ENCODE measurements at places on chromosomes 16 and 17.

DNA sequence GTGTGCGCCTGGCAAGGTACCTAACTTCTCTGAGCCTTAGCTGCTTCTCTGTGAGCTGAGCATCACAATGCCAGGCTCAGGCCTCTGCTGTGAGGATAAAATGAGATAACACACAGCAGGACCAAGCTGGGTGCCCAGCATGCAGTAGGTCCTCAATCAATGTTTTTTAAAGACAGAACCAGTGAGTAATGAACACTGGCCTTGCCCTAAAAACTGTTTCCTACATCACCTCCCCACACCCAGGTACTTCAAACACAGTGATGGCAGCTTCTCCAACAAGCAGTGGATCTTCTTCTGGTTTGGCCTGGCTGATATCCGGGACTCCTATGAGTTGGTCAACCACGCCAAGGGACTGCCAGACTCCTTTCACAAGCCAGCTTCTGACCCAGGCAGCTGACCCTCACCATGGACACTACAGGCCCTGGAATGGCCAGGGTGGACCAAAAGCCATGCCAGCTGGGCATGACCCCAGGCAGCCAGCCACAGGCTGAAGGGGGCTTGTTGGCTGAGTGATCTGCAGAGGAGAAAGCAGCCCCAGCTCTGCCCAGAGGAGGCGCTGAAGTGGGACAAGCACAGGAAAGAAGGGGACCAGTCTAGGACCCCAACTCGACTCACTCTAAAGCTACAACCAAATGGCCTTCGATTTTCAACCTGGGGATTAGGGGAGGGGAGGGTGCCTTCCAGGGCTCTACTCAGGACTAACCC, 3.9 kb downstream of the NAGS start:
- H3K4me3 ChIP-seq = peak overlapping the region; percentile 83
- no peak for DNase-seq
- H3K4me1 ChIP-seq = peaks cover 25% of the 10 kb centered on the region
- H3K27ac ChIP-seq = no peak overlapping the region
- peaks cover 10% of the 10 kb centered on the region for H3K36me3 ChIP-seq

GRCh38 chr17:70314096-70314495, 144.8 kb downstream of the KCNJ2 start:
- no peak overlapping the region for H3K4me3 ChIP-seq
- no peaks in the 10 kb centered on the region for H3K36me3 ChIP-seq
- no peaks in the 10 kb centered on the region for H3K27me3 ChIP-seq
- no peak for DNase-seq
- no peaks in the 10 kb centered on the region for H3K4me1 ChIP-seq
- no peak overlapping the region for H3K27ac ChIP-seq

DNA sequence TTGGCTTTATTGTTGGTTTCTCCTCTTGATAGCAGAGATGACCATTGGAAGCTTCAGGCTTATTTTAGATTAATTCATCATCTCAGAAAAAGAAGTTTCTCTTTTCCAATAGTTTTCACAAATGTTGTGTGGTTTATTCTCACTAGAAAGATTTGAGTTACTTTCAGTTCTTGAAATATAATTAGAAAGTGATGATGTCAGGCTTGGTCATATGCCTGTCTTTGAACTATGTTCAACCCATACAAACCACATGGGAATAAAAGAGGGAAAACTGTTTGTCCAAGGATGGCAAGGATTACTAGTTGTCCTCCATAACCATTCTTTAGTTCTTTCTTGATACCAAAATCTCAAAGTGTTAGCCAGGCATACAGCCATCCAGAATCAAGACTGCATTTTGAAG, 3.7 kb upstream of the HS3ST2 start:
- peaks cover 31% of the 10 kb centered on the region for H3K27me3 ChIP-seq
- DNase-seq = no peak
- no peaks in the 10 kb centered on the region for H3K36me3 ChIP-seq
- H3K4me1 ChIP-seq = peaks cover 6% of the 10 kb centered on the region

GRCh38 chr16:14420721-14421488, 209.2 kb downstream of the PARN start:
- no peaks in the 10 kb centered on the region for H3K4me1 ChIP-seq
- no peak overlapping the region for H3K27ac ChIP-seq
- H3K36me3 ChIP-seq = no peaks in the 10 kb centered on the region
- DNase-seq = no peak
- no peak overlapping the region for H3K4me3 ChIP-seq

DNA sequence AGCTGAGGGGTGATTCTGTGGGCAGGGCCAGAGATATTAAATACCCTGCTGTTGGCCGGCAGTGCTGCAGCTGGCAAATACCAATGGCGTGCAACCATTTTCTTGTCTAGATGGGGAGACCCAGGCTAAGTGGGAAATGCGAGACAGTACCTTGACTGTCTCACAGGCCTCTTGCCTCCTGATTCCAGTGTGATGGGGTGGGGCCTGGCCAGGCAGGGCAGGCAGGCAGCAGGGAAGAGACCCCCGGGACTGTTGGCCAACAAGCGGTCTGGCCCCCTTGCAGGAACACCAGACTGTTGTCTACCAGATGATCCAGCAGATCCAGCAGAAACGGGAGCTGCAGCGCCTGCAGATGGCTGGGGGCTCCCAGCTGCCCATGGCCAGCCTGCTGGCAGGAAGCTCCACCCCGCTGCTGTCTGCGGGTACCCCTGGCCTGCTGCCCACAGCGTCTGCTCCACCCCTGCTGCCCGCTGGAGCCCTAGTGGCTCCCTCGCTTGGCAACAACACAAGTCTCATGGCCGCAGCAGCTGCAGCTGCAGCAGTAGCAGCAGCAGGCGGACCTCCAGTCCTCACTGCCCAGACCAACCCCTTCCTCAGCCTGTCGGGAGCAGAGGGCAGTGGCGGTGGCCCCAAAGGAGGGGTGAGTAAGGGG, 5.7 kb upstream of the CISD3 start:
- H3K4me3 ChIP-seq = no peak overlapping the region
- H3K27ac ChIP-seq = peak overlapping the region; percentile 42
- peaks cover 64% of the 10 kb centered on the region for H3K4me1 ChIP-seq
- no peak for DNase-seq
- no peaks in the 10 kb centered on the region for H3K27me3 ChIP-seq

- DNase-seq = no peak
- H3K27ac ChIP-seq = no peak overlapping the region
- no peak overlapping the region for H3K4me3 ChIP-seq
- no peaks in the 10 kb centered on the region for H3K4me1 ChIP-seq
- peaks cover 3% of the 10 kb centered on the region for H3K27me3 ChIP-seq
Observed at GRCh38 chr16:77977339-77977738, 45.0 kb upstream of the CLEC3A start.

- peak overlapping the region; percentile 30 for H3K27ac ChIP-seq
- H3K4me3 ChIP-seq = no peak overlapping the region
- no peak for DNase-seq
- H3K27me3 ChIP-seq = no peaks in the 10 kb centered on the region
- peaks cover 61% of the 10 kb centered on the region for H3K36me3 ChIP-seq
Observed at GRCh38 chr16:69451166-69451565, 26.7 kb downstream of the CYB5B start.

DNA sequence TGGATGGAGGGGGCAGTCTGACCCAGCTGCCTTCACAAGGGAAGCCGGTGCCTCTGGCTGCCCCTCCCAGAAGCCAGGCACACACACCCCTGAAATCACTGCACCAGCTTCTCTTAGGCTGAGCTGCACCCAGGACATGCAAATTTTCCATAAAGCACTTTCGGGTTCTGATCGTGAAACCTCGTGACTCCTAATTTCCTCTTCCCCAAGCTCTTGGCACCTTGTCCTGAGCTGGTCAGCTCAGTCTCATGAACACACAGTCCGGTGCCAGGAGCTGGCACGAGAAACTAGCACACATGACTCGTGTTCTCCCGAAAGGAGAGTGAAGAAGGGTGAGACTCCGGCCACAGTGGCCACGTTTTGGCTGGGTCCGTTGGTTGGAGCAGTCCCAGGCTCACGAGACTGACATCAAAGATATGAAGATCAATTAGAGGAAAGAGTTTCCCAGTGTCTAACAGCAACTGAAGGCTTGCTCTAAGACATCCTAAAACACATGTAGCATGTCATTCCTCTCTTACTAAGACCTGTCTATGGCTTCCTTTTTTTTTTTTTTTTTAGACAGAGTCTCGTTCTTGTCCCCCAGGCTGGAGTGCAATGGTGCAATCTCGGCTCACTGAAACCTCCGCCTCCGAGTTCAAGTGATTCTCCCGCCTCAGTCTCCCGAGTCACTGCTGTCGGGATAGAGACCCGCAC, 9.2 kb upstream of the ABR start:
- no peak for DNase-seq
- H3K4me3 ChIP-seq = no peak overlapping the region
- H3K4me1 ChIP-seq = peaks cover 6% of the 10 kb centered on the region
- no peaks in the 10 kb centered on the region for H3K36me3 ChIP-seq
- H3K27ac ChIP-seq = no peak overlapping the region
- no peaks in the 10 kb centered on the region for H3K27me3 ChIP-seq

DNA sequence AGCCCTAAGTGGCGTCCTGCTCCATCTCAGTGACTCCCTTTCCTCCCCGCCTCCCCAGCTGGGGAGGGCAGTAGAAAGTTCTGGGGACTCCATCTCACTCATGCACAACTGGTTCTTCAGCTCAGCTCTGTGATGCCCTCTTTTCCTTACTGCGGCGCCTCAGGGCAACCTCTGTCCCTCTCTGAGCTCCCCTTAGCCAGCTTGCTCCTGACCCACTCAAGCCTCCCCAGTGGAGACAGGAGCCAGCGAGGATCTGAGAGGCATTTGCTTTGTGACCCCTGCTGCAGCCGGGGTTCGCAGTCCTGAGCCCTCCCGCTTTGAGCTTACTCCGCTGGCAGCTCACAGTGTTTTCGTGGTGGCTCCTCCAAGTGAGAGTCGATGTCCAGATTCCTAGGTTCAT, 6.2 kb upstream of the MRC2 start:
- DNase-seq = no peak
- peaks cover 4% of the 10 kb centered on the region for H3K36me3 ChIP-seq
- no peaks in the 10 kb centered on the region for H3K4me1 ChIP-seq
- H3K27ac ChIP-seq = no peak overlapping the region

GRCh38 chr17:9944704-9945103, 39.6 kb upstream of the RCVRN start:
- DNase-seq = no peak
- H3K4me3 ChIP-seq = no peak overlapping the region
- no peaks in the 10 kb centered on the region for H3K36me3 ChIP-seq
- H3K27me3 ChIP-seq = no peaks in the 10 kb centered on the region
- no peaks in the 10 kb centered on the region for H3K4me1 ChIP-seq
- H3K27ac ChIP-seq = no peak overlapping the region

DNA sequence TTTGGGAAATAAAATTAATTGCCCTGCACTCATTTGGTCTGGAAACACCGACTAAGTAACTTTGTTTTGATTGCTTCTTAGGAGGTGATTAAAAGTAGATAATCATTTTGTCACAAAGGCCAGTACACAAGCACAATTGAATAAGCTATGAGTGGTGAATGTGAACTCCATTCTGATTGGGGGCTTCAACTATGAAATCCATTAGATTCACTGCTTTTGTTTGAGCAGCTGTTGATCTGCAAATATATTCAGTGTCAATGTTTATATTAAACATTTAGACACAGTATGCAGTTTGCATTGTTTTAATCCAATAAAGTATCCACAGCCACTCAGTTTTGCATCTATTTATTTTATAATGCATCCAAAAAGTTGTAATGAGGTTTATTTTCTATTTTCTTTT, 817.5 kb downstream of the CDH11 start:
- no peak overlapping the region for H3K4me3 ChIP-seq
- no peak overlapping the region for H3K27ac ChIP-seq
- H3K27me3 ChIP-seq = no peaks in the 10 kb centered on the region
- no peaks in the 10 kb centered on the region for H3K4me1 ChIP-seq
- no peak for DNase-seq

GRCh38 chr17:8264320-8264719, 15.2 kb downstream of the PFAS start:
- no peaks in the 10 kb centered on the region for H3K27me3 ChIP-seq
- H3K4me1 ChIP-seq = no peaks in the 10 kb centered on the region
- peaks cover 47% of the 10 kb centered on the region for H3K36me3 ChIP-seq
- DNase-seq = no peak

GRCh38 chr16:84628226-84628731, 10.4 kb upstream of the COTL1 start:
- no peaks in the 10 kb centered on the region for H3K36me3 ChIP-seq
- no peak overlapping the region for H3K27ac ChIP-seq
- H3K4me1 ChIP-seq = peaks cover 25% of the 10 kb centered on the region
- H3K4me3 ChIP-seq = no peak overlapping the region
- DNase-seq = no peak

- no peaks in the 10 kb centered on the region for H3K36me3 ChIP-seq
- H3K27me3 ChIP-seq = no peaks in the 10 kb centered on the region
- no peak overlapping the region for H3K27ac ChIP-seq
- no peak overlapping the region for H3K4me3 ChIP-seq
- H3K4me1 ChIP-seq = no peaks in the 10 kb centered on the region
Observed at GRCh38 chr16:84207879-84208278, 16.9 kb downstream of the ADAD2 start.

GRCh38 chr17:73284354-73284753, 22.7 kb upstream of the CPSF4L start:
- no peaks in the 10 kb centered on the region for H3K4me1 ChIP-seq
- H3K27ac ChIP-seq = no peak overlapping the region
- no peak overlapping the region for H3K4me3 ChIP-seq
- H3K36me3 ChIP-seq = no peaks in the 10 kb centered on the region
- no peak for DNase-seq

DNA sequence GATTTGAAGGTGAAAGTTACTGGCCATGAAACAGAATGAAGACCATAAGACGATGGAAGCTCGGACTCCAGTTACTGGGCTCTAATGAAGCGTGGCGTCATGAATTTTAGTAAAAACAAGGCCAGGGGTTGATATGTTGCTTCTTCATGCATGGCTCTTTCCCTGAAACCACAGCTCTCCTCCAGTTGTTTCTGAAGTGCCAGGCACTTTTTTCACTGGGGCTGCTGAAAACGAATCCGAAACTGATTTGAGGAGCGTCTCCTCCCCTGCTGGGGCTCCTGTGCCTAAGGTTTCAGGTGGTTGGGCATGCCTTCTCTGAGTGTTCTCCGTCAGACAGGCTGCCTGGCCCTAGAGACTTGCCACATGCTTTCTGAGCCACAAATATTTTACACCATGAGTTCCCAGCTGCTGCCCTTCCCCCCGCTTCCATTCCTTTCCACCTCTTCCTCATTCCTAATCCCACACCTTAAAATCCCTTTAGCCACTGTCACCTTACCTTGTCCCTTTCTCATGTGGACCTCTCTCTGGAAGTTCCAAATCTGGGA, 3.7 kb upstream of the MYL4 start:
- DNase-seq = peak; percentile 57
- H3K27ac ChIP-seq = peak overlapping the region; percentile 91
- peaks cover 47% of the 10 kb centered on the region for H3K4me1 ChIP-seq
- H3K27me3 ChIP-seq = no peaks in the 10 kb centered on the region
- peak overlapping the region; percentile 71 for H3K4me3 ChIP-seq

- no peak overlapping the region for H3K4me3 ChIP-seq
- no peak for DNase-seq
- H3K27ac ChIP-seq = no peak overlapping the region
- no peaks in the 10 kb centered on the region for H3K4me1 ChIP-seq
- H3K27me3 ChIP-seq = peaks cover 10% of the 10 kb centered on the region
Observed at GRCh38 chr16:52539191-52539590, 7.8 kb downstream of the TOX3 start.

GRCh38 chr16:1979271-1980029, 1.8 kb downstream of the NOXO1 start:
- no peak overlapping the region for H3K27ac ChIP-seq
- peaks cover 8% of the 10 kb centered on the region for H3K4me1 ChIP-seq
- DNase-seq = peak; percentile 40
- no peak overlapping the region for H3K4me3 ChIP-seq
- H3K27me3 ChIP-seq = peaks cover 30% of the 10 kb centered on the region
- H3K36me3 ChIP-seq = peaks cover 20% of the 10 kb centered on the region

- DNase-seq = peak; percentile 11
- no peak overlapping the region for H3K4me3 ChIP-seq
Observed at GRCh38 chr16:56246051-56246817, 54.9 kb downstream of the GNAO1 start.

All from activated naive CD8-positive, alpha-beta T cell treated with anti-CD3 and anti-CD28 coated beads, Interleukin-2, amount 50 U/mL, for 24 hours (primary cell).